ENCODE measurements at places on chromosomes 6 and 20.

- no peak for DNase-seq
These were observed 35.9 kb upstream of the MYB start for GRCh38 chr6:135145063-135145800.

DNA sequence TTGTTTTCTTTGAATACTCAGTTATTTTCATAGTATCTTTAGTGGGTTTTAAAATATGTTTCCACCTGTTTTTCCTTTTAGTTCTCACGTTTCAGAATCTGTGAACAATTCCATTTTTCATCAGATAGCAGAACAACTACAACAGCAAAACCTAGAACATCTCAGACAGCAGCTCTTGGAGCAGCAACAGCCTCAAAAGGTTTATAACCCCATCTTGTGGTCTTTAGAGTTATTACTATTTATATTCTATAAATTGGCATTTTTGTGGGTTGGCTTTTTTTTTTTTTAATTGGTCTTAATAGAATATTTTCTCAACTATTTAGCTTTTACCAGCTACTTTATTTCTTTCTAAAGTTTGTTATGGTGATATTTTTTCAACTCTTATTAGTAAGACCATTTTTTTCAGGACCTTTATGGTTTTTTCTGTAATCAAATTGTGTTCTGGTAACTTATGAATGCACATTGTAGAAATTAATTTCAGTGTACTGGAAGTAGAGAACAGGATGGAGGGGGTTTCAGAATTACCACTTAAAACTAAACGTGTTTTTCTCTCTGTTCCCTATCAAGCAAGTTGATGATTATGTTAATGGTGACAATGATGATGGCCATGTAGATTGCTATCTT is 72.2 kb downstream of the SCAF8 start:
- DNase-seq = no peak

DNA sequence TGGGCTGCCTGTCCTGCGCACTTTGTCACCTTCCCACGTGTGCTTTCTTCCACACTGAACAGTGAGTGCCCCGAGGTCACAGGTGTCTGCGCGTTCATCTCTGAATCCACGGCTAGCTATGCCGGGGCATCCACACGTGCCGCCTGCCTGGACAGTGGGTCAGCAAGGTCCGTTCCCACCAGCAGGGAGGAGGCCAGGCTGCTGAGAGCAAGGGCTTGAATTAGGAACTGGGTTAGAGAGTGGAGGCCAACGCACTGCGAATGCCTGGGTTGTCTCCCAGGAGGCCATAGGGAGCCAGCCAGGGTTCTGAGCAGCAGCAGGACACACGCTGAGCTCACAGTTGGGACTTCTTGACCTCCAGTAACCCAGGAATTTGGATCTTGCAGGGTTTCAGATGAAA is 248.1 kb downstream of the TAF4 start:
- DNase-seq = no peak

- no peak for DNase-seq
These were observed 233.0 kb upstream of the CEP162 start for GRCh38 chr6:84460491-84460890.

- DNase-seq = no peak
These were observed 70.8 kb downstream of the TPD52L1 start for GRCh38 chr6:125224231-125224861.
